ENCODE measurements at places on chromosomes 16 and 17.

GRCh38 chr16:73537921-73538320 lies 490.0 kb upstream of the ZFHX3 start:
- DNase-seq, result no peak

- no peak for DNase-seq
These were observed 536.5 kb upstream of the CDH11 start for GRCh38 chr16:65658349-65658748.

- DNase-seq, result peak; percentile 61
These were observed 405 bp upstream of the ACE start for GRCh38 chr17:63476459-63476853.

DNA sequence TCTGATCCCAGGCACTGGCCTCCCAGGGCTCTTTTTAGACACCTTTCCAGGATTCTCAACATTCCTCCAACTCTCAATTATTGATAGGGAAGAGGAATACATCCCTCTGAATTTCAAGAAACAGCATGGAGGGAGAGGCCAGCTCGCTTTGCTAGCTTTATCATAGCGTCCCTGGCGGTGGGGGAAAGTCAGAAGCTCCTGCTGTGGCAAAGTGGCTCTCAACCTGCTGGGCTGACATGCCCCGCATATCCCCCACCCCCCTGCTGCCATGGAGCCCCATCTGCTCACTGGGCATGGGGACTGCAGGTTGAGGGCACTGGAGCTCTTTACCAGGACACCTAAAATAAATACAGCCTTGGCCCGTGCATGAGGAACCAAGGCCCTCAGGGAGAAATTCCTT lies 140.3 kb downstream of the SLC39A11 start:
- no peak for DNase-seq

- peak; percentile 80 for DNase-seq
These were observed at the start of gene FAM20A for GRCh38 chr17:68600931-68601564. FAM20A (minus strand) TSS chr17:68601367; CDS start chr17:68600666, 701 bp downstream.

DNA sequence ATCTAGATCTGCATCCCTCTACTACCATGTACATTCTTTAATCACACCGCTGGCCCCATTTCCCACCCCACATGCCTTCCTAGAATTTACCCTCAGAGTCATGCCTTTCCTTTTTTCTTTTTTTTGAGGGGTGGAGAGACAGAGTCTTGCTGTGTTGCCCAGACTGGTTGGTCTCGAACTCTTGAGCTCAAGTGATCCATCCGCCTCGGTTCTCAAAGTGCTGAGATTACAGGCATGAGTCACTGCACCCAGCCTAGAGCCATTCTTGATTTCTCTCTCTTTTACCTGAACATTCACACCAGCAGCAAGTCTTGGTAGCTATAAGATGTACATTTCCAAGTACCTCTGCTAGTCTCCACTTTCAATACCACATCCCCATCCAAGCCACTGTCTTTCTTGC lies 2.1 kb downstream of the PAGR1 start:
- DNase-seq, result no peak

GRCh38 chr17:4648741-4649140 lies 7.3 kb upstream of the ALOX15 start:
- DNase-seq, result no peak

DNA sequence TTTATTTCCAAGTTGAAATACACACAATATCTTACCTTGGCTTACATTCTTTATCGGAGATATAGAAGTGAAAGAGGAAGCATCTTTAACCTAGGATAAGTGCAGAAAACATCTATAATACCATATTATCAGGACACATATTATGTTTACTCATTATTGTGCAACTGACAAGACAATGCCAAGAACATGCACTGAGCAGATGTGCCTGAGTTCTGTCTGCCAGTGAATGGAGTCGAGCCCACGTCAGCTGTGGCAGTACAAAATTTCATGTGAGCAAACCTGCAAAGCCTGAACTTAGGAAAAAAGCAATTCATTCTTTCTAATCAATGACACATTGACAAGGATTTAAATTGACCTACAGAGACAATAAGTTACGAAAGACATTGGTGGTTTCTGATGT lies 154.4 kb downstream of the AXIN2 start:
- no peak for DNase-seq

GRCh38 chr16:25189305-25189704 lies 27.4 kb upstream of the AQP8 start:
- DNase-seq, result no peak

DNA sequence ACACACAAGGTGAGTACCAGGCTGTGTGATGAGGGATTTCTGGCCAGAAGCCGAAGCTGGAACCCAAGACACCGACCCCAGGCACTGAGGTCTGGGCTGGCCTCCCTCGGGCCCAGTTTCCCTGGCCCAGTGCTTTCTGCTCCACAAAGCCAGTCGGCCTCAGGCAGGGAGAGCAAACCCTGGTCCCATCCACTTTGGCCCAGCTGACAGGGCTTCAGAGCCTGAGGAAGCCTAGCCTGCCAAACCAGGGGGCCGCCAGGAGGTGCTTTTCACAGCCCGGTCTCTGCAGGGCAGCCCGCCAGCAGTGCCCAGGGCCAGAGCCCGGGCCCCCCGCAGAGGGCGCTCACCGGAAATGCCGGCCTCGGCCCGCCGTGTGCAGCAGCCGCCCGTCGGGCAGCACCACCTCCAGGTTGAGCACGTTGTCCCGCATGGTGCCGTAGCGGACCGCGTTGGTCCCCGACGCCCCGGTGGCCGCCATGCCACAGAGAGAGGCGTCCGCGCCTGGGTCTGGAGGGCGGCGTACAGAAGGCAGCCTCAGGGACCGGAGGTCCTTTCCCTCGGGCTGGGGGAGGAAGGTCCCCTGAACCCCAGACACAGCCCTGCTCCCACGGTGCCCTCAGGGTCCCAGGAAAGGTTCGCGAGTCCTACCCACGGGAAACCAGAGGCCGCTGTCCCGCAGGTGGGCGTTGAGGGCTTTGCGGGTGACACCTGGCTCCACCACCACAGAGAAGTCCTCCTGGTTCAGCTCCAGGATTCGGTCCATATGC lies 2.2 kb downstream of the LDHD start:
- DNase-seq, result no peak

DNA sequence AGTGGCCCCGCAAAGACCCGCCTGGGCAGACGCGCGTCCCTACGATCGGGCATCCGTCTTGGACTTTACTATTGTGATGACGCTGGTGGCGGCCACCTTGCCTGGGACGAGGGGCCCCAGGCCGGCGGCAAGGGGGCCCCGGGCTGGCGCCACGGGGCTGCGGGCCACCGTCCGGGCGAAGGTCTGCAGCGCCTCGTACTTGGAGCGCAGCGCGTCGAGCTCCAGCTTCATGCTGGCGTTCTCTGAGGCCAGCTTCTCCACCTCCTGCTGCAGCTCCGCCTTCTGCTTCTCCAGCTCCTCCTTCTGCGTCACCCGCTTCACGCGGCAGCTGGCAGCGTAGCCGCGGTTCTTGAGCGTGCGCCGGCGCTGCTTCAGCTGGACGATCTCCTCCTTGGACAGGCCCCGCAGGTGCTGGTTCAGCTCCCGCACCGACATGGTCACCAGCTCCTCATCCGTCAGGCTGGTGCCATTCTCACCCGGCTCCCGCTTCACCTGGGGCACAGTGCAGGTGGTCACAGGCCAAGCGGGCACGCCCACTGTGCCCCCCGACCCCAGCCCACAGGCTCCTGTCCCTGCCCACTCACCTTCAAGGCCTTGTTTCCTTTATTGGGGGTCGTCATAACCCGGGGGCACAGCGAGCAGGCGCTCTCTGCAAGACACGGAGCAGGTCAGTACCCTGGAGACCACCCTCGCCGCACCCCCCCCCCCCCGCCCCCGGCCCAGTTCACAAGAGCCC lies 4.8 kb upstream of the SIRT7 start:
- no peak for DNase-seq

DNA sequence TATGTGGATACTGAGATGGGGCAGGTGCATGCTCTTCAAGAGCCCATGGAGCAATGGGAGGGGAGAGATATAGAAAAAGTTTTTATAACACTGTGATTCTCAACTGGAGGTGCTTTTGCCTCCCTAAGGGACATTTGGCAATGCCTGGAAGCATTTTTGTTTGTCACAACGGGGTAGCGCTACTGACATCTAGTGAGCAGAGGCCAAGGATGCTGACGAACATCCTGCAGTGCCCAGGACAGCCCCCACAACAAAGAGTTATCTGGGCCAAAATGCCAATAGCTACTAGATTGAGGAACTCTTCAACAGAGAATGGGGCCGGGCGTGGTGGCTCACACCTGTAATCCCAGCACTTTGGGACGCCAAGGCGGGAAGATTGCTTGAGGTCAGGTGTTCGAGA lies 67.2 kb upstream of the CLEC3A start:
- DNase-seq, result no peak

- DNase-seq, result no peak
These were observed 1.0 kb downstream of the NOG start for GRCh38 chr17:56594320-56595107.

GRCh38 chr16:81521141-81521626 lies 76.6 kb downstream of the CMIP start:
- peak; percentile 72 for DNase-seq

DNA sequence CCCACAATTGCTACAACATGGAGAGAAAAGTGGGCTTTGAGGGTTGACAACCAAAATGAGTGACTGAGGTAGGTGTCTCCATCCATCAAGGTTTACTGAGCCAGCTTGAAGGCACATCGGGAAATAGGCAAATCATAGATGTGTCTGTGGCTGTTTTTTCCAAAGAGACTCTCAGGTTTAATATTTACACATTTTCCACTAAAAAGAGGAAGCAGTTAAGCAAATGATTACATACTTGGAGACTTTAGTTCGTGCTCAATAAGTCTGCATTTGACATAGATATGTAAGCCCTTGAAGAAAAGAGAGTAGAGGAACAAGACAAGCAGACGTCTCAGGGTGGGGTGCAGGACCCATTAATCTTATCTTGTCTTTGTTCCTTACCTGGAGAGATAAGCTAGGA lies 148.9 kb upstream of the COX10 start:
- DNase-seq, result no peak

DNA sequence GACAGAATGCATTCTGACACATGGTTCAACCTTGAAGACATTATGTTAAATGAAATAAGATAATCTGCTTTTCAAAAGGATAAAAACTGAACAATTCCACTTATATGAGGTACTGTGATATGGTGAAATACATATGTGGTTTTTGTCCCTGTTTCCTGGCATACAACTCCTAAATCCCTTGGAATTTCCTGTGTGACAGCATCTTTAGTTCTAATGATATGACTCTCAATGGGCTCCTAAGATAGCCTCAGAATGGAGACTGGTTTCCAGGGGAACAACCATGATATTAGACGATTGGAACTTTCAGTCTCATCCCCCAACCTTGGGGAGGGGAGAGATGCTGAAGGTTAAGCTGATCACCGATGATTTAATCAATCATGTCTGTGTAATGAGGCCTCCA lies 37.7 kb upstream of the PHLPP2 start:
- no peak for DNase-seq

DNA sequence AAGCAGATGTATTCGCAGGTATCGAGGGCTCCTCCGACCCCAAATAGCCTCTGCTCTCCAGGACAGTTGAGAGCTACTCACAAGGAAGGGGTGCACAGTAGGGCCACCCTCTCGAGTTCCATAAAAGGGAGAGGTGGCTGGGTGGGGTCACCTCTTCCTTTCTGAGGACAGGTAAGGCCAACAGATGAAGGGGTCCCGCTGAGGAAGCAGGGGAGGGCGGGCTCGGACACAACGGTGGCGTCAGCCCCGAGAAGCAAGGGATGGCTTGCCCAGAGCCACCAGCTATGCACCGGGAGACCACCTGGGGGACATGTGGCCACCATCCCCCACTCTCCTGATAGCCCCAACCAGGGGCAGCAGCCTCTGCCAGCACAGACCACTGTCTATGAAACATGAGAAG lies 15.1 kb upstream of the CYTH1 start:
- DNase-seq, result no peak

GRCh38 chr17:1787301-1787902 lies 25.5 kb downstream of the SERPINF1 start:
- peak; percentile 79 for DNase-seq

- DNase-seq, result no peak
These were observed at the start of gene TMC8 for GRCh38 chr17:78130437-78131101. TMC8 (plus strand) TSS chr17:78130771; CDS start chr17:78131589, 818 bp downstream.

DNA sequence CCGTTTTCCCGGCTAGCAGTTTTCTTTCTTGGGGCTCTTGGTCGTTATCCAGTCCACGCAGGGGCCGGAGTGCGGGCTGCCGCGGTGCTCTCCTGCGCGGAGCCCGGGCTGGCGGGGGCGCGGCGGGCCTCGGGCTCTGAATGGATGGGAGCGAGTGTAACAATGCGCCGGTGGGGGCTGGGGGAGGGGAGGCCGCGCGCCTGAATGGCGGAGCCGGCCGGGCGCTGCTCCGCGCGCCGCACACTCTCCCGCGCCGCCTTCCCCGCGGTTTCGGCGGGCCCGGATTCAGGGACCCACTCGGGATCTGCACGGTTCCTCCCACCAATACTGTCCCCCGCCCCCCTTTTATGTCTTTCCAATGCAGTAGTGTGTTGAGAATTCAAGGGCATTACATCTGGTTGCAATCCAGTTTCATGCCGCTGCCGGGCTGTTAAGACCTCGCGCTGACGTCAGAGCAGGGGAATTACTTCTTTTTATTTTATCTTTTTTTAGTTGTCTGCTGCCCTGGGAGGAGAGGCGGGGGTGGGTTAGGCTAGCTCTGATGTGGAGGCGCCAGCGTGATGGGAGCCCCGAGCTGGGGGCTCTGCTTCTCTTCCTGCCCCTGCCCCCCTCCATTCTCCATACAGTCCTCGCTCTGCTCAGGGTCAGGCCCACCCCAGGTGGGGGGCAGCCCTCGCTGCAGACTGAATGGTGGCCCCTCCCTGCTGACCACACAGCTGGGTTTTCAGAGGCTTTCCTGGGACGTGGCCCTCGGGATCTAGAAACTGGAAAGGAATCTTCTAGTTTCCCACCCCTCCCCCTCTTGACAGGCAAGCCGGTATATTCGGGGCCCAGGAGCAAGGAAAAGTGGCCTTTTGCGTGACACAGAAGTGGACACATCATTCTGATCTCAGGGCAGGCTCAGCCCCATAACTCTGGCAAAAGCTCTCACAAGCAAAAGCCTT lies 1.8 kb downstream of the RAI1 start:
- DNase-seq, result no peak

- no peak for DNase-seq
These were observed 16.6 kb upstream of the GAA start for GRCh38 chr17:80084773-80085172.

Data from chondrocyte (in vitro differentiated cells).